ENCODE measurements at places on chromosomes 16 and 17. TPM values are rescaled to one million over a fixed set of nuclear protein-coding genes. Genes with fewer than 3 reads are reported as not detected.

Gene KRTAP9-9
- total RNA-seq, result not detected

Gene APOH
- not detected for total RNA-seq

Gene MAPK8IP3
- 17.5 TPM for total RNA-seq

DNA sequence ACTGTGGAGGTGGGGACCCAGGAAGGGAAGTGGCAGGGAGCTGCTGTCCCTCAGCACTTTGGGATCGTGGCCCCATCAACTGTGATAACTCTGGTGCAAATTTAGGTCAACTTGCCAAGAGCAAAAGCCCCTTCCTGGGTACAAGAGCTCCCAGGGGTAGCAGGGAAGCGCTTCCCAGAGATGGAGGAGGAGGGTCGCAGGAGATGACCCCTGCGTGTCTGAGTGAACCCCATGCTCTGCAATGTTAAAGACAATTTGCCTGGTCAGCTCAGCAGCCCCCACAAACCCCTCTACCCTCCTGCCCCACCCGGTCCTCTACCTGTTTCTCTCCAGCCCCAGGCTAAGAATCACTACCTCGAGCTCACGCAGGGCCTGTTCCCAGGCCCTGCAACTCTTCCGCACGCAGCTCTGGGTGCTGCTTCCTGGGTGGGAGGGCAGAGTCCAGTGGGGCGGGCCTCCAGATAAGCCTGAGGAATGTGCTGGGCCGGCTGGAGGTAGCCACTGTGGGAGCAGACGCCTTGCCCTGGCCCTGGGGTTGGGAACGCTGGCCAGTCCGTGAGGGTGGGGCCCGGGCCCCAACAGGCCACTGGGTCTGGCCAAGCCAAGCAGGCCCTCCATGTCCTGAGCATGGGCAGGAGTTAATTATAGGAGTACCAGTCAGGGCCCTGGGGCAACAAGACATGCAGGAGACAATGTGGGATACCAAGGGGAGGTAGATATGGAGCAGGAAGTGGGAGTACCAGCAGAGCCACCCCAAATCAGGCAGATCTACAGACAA, 6.1 kb downstream of the DOK4 start:
- DNase-seq, result no peak
